ENCODE measurements at places on chromosomes 1 and 21. TPM values are rescaled to one million over a fixed set of nuclear protein-coding genes. Genes with fewer than 3 reads are reported as not detected.
A peak's percentile ranks its signal among the peaks of the same experiment; 100 is the strongest.

HES5 gene
- total RNA-seq, result not detected

RGSL1 gene
- total RNA-seq, result not detected

SELENOF gene
- total RNA-seq, result 196 TPM

FAM72B gene
- total RNA-seq, result 0.56 TPM

DNA sequence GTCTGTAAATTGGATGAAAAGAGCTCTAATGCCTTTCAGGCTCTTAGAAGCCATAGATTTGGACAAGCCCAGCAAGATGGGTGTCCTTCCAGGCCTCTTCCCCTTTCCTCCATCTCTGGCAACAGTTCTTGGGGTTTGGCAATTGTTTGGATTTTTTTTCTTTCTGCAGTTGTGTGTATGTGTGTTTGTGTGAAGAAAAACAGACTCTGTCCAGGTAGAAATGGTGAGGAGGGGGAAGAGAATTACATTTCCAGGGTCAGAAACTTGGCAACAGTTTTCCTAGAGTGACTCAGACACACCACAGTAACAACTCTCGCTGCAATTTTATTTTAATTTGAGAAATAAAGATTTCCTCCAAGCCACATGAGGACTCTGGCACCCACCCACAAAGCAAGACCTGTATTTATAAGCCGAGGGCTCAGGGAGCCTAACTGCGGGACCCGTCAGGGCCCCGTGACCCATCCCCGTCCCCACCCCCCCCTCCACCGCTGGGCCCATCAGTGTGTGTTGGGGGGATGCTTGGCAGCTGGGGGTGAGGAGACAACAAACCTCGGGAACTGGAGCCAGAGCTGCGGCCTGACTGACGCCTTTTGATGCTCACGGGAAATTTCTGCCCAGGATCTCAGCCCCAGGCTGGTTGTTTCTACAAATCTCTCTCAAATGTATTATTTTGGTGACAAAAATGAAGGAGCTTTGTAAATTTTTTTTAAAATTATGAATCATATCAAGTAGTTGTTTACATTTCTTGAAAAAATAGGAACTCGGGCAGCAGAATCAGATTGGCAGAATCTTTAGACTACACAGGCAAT, 4.4 kb downstream of the TMEM200B start:
- H3K27ac ChIP-seq, result no peak overlapping the region
- peaks cover 12% of the 10 kb centered on the region for H3K36me3 ChIP-seq
- no peaks in the 10 kb centered on the region for H3K27me3 ChIP-seq
- H3K4me1 ChIP-seq, result peaks cover 11% of the 10 kb centered on the region

DNA sequence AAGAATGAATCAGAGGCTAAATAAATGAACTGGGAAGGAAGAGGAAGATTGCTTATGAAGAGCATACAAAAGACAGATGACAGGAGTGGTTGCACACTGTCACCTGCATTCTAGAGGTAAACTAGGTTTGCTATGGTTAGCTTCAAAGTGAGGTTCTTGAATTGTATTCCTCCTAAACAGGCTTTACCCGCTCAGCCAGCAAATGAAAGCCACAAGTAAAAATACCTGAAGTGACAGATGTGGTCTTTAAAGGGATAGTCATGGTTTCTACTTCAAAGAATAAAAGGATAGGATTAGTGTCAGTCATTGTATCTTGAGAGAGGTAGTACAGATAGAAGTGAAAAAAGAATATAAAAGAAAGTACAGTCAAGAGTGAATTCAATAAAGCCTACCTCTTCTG, 32.4 kb upstream of the PRDX6 start:
- peaks cover 4% of the 10 kb centered on the region for H3K4me1 ChIP-seq
- no peak overlapping the region for H3K4me3 ChIP-seq

DNA sequence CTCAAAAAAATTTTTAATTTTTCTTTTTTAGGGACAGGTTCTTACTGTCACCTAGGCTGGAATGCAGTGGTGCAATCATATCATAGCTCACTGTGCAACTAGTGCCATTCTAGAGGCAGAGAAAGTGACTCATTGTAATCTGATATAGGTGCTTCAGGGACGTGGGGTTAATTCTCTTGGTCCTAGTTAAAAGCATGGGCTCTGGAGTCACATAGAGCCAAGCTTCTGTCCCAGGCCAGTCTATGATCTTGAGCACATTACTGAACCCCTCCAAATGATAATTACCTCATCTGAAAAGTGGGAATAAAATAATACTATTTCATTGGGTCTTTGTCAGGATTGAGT, 1.1 kb upstream of the ADIPOR1 start:
- no peak for DNase-seq
- peak overlapping the region; percentile 95 for H3K27ac ChIP-seq
- H3K27me3 ChIP-seq, result no peaks in the 10 kb centered on the region
- H3K4me1 ChIP-seq, result peaks cover 30% of the 10 kb centered on the region
- no peak overlapping the region for H3K4me3 ChIP-seq

GRCh38 chr1:113191579-113192076, 118.6 kb downstream of the LRIG2 start:
- no peaks in the 10 kb centered on the region for H3K4me1 ChIP-seq
- H3K27ac ChIP-seq, result no peak overlapping the region
- no peaks in the 10 kb centered on the region for H3K27me3 ChIP-seq
- DNase-seq, result no peak

- no peak overlapping the region for H3K27ac ChIP-seq
- H3K36me3 ChIP-seq, result no peaks in the 10 kb centered on the region
- no peaks in the 10 kb centered on the region for H3K27me3 ChIP-seq
- no peak for DNase-seq
These were observed 119.8 kb downstream of the SIK1 start for GRCh38 chr21:43306911-43307676.

DNA sequence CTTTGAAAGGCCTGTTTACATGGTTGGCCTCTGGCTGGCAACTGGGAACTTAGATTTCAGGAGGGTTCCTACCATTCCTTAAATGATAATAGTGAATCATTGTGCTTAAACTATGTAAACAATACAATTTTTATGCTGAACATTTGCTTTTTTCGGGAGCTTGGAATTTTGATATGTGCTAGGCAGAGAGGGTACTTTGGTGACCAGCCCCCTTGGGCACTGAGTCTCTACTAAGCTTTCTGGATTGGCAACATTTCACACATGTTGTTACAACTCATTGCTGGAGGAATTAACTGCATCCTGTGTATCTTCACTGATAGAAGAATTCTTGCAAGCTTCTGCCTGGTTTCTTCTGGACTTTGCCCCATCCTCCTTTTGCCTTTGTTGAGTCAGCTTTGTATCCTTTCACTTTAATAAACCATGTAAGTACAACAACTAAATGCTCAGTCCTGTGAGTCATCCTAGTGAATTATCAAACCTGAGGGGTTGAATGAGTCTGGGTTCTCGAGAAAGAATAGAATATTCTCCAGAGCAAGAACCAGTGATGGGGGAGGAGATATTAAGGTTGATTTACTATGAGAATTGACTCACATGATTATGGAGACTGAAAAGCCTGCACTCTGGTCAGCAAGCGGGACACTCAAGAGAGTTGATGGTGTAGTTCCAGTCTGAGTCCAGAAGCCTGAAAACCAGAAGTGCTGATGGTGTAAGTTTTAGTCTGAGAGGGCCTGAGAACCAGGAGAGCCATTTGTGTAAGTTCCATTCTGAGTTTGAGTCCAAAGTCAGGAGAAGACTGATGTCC, 3.1 kb upstream of the SLC16A4 start:
- no peaks in the 10 kb centered on the region for H3K4me1 ChIP-seq
- DNase-seq, result no peak
- no peak overlapping the region for H3K27ac ChIP-seq
- no peak overlapping the region for H3K4me3 ChIP-seq

Measured in naive thymus-derived CD4-positive, alpha-beta T cell (primary cell).